ENCODE measurements at places on chromosomes 12 and 14.

DNA sequence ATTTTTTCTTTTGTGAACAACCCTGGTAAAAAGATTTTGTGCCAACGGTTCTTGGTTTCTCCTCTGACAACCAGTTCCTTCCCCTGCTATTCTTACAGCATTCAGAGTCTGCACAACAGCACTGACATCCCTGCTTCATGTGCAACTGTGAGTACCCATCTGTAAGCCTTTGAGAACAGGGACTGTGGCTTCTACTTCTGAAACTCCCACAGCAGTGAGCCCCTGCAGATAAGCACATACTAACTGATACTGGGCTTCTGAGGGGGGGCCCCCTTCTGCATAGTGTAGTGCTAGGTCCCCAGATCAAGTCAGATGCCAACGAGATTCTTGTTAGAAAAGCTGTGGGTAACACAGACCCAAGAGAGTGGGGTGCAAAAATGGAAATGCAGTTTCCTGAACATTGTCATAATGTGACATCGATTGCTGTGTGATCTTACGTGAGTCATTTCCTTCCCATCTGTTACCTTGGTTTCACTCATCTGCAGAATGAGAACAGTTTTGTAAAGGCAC lies 11.1 kb upstream of the NINJ2 start:
- DNase-seq, result no peak

GRCh38 chr12:57496822-57497221 lies 9.0 kb downstream of the MARS1 start:
- DNase-seq, result no peak

DNA sequence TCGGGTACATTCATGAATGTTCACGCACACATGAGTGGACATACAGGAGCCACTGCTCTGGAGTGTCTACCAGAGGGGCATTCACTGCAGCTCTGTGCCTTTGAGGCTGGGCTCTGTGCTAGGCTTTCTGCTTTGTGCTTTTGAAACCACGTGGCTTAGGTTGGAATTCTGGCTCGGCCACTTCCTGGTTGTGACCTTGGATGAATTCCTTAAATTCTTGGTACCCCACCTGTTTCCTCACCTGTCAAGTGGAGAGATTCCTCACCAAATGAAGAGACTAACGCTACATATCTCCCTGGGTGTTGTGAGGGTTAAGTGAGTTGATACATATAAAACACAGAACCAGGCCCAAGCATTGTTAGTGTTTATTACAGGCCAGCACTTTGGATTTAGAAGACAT lies 842.8 kb downstream of the VRK1 start:
- no peak for DNase-seq

DNA sequence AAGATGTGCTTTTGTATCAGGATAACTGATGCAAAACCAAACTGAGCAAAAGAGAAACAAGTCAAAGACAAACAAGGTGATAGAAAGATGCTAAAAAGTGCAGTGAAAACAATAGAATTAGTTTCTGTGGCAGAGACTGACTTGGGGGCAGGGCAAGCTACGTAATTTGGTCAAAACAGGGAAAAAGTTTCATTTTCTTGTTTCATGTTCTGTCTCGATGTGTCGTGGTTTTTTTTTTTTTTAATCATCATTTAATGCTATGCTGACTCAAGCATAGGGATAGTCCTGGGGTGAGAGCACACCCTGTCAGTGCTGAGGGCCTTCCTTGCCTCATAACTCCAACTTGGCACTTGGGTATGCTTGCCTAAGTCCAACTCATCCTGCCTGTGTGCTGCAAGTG lies 144.1 kb upstream of the PTPRQ start:
- DNase-seq, result no peak

- DNase-seq, result no peak
These were observed 26.4 kb downstream of the KCNK13 start for GRCh38 chr14:90088176-90088575.

All from AG08395 (cell line).